ENCODE measurements at places on chromosomes 4 and X.

DNA sequence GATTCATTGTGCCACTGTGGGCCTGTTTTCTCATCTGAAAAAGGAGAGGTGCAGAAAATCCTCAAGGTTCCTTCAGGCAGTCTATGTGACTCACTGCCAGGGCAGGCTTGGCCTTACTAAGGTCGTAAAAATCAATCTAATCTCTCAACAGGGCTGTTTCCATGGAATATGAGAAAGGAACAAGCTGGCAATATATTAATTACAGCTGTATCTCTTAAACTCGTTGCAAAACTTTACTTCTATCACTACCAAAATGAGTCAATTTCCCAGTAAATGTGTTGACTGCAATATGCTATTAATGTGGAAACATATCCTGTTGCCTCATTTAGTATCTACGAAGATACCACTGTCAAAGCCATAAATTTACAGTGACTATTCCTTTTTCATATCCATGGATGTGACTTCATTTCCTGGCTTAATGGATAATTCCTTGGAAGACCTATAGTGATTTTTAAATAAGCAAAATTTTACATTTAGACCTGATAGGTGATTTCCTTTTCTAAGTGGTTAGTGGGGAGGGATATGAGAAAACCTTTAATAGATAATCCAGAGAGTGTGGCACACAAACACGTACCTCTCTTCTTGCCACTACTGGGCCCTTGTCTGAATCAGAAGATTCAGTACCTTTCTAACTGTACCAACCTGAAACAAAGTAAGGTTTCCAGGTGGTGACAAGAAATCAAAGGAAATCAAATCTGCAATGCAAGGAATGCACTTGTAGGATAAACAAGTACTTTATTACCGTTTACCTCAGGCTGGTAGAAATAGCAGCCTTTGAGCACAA lies 127.4 kb upstream of the FTHL17 start:
- no peak for DNase-seq

DNA sequence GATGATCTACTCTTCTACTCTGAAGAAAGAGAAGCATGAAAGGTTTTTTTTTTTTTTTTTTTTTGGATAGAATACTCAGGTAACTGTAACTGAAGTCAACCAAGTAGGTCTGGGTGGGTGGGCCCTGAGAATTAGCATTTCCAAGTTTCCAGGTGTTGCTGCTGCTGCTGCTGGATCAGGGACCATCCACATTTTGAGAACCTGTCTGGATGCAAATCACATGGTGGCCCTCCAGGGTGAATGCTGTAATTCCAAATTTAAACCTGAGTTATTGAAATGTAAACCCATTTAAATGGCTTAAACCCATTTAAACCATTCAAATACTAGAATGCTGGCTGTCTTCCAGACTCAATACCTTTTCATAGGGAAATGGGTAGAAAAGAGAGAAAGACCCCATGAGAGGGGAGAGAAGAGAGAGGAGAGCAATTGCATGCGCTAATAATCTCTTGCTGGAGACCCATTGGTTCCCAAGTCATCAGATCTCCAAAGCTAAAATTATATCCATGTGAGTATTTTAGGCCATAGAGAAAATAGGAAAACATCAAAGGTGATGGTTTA lies 17.6 kb downstream of the SUPT20HL1 start:
- no peak for DNase-seq

GRCh38 chr4:29220761-29221160 lies 1499.4 kb upstream of the PCDH7 start:
- DNase-seq = no peak

GRCh38 chrX:24232796-24233195 lies 81.1 kb downstream of the SUPT20HL2 start:
- no peak for DNase-seq

DNA sequence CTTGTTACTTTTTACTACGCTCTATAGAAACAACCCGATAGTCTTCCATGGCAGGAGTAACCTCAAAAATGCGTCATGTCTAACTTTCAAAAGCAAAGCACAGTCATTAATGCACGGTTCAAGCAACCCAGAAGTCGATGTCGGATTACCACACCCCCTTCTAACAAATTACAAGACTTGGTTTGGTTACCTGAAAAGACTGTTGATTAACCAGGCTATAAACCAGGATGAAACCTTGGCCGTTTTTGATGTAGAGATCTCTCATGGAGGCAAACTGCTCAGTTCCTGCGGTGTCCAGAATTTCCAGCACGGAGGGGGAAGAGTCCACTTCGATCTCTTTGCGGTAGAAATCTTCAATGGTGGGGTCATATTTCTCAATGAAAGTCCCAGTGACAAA lies 2.4 kb downstream of the RAP2C start:
- no peak for DNase-seq

DNA sequence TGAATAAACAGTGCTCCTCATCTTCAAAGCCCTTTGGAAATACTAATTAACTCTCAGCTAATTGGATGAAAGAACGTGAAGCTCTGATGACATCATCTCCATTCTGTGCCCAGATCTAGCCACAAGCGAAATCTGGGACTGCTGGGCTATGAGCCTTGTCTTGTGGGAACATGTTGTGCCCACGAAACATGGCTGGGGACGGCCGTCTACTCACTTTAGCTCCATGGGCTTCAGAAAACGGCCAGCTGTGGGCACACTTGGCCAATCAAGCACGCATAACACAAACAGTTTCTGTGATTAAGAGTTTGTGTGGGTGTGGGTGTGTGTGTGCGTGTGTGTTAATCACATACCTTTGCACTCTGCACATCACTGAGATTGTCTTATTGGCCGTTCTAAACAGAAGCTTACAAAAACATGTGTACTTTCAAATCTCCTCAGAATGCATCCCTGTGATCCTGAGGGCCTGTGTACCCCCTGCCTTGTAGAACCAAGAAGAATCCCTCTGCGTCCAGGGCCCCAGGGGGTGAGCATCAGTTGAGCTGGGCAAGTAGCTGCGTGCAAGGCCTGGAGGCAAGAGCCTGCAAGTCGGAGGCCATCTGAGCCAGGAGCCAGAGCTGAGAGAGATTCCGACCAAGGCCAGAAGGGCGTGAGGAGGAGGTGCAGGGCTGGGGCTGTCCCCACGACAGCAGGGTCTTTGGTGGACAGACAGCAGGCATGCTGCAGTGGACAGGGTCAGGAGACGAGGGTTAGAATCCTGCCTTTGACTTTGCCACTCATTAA lies 18.7 kb upstream of the ZNF185 start:
- DNase-seq = no peak
